ENCODE measurements at places on chromosomes 6 and 20.
A peak's percentile ranks its signal among the peaks of the same experiment; 100 is the strongest.

- no peak for DNase-seq
These were observed 113.3 kb downstream of the SLC16A10 start for GRCh38 chr6:111200350-111201243.

GRCh38 chr6:161188547-161189465 is 85.1 kb downstream of the AGPAT4 start:
- DNase-seq, result no peak

DNA sequence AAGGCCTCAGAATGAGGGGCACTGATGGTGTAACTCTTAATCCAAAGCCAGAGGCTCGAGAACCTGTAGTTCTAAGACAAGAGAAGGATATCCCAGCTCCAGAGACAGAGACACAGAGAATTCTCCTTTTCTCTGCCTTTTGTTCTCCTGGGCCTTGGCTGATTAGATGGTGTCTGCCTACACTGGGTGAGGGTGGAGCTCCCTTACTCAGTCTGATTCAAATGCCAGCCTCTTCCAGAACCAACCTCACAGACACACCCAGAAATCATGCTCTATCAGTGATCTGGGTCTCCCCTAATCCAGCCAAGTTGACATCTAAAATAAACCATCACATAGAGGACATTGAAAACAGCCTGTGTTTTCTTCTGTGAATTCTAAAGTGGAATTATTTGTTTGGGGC is 68.0 kb upstream of the SMIM28 start:
- DNase-seq, result no peak

GRCh38 chr6:161949531-161949930 is 675.7 kb upstream of the AGPAT4 start:
- DNase-seq, result no peak

- DNase-seq, result peak; percentile 19
These were observed 594 bp downstream of the ARFGEF3 start for GRCh38 chr6:138162111-138162954.

Measured in activated T-cell treated with anti-CD3 and anti-CD28 coated beads, Interleukin-2, amount 50 U/mL, for 1 hour (primary cell).